ENCODE measurements at places on chromosomes 6 and 20. TPM values are rescaled to one million over a fixed set of nuclear protein-coding genes. Genes with fewer than 3 reads are reported as not detected.

The FOXP4 gene
- 12.2 TPM for total RNA-seq

The EPB41L2 gene
- 75.7 TPM for total RNA-seq

The HTR1E gene
- total RNA-seq, result not detected

The CYB5R4 gene
- total RNA-seq, result 14.9 TPM

The STMND1 gene
- not detected for total RNA-seq

The BPIFB4 gene
- not detected for total RNA-seq

The POU3F2 gene
- not detected for total RNA-seq

DNA sequence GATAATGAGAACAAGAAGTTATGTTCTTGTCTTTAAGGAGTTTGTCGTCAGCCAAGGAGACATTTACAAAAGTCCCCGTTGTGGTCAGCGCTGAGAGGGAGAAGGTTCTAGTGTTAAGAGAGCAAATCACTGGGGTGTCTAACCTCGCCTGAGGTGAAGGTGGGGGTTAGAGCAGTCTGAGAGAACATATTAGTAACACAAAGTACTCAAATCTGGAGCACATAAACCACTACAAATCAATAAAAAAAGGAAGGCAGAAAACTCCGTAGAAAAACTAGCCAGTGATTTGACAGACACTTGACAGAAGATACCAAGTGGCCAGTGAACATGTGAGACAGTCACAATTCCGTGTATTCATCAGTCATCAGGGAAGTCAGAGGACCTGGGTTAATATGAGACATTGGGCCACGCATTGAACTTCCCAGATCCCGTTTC, 45.4 kb downstream of the CDS2 start:
- DNase-seq, result no peak

DNA sequence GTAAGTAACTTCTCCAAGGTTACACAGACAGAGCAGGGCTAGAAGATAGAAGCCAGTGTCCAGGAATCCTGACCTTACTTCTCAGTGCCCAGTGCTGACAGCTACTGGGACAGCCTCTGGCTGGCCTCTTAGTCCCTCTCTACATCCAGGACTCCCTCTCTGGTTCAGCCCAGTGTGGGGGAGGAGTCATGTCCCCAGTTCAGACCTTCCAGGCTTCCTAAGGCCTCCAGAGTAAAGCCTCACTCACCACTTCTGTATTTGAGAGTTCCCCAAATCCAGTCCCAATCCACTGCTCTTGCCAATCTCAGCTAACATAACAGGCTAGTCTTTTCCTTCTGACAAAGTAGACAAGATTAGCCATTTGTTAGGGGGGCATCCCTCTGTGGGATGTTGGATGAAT, 36.9 kb upstream of the EPB41L1 start:
- no peak for DNase-seq

DNA sequence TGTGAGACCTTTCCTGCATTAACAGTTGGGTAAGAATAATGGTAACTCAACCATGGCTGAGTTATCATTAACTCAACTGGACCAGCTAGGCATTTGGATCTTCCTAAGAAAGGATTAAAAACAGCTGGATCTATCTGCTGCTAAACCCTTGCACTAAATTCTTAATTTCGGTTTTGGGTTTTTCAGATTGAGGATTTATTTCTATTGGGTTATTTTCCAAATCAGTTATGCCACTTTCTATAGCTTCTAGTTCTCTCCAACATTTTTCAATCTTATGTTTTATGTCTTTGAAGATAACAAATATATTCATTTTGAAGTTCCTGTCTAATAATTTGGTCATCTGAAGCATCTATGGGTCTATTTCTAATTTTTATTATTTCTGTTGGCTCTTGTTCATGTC, 92.5 kb downstream of the KIF13A start:
- no peak for DNase-seq

GRCh38 chr20:1961374-1961773, 32.5 kb downstream of the PDYN start:
- no peak for DNase-seq

GRCh38 chr6:97632341-97632740, 349.3 kb upstream of the MMS22L start:
- no peak for DNase-seq

DNA sequence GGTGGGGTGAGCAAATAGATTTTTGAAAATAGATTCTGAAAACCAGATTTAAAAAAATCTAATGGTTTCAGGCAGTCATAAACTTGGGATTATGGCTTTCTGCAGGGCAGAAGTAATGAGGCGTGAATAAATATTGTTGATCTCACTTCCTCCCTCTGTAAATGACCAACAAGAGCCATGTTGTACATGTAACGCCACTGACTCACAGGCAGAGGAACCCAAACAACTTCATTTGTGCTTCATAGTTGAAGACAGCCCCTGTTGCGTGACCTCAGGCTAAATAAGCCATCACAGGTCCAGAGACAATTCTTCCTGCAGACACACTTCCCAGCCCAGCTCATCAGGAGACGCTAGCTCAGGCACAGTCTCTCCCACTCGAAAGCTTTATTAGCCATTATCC, 59.1 kb upstream of the F13A1 start:
- DNase-seq, result no peak

DNA sequence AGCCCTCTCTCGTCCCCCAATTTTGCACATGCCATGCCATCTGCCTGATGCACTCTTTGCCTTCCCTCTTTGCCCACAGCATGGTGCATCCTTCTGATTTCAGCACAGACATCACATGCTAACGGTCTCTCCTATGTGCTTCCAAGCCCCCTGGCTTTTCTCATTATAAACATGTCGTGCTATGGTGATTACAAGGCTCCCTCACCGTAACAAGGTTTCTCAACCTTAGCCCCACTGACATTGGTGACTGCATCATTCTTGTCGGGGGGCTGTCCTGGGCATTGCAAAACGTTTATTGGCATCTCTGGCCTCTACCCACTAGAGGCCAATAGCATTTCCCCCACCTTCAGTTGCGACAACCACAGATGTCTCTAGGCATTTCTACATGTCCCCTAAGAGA, 187.2 kb downstream of the TFAP2C start:
- DNase-seq, result no peak

DNA sequence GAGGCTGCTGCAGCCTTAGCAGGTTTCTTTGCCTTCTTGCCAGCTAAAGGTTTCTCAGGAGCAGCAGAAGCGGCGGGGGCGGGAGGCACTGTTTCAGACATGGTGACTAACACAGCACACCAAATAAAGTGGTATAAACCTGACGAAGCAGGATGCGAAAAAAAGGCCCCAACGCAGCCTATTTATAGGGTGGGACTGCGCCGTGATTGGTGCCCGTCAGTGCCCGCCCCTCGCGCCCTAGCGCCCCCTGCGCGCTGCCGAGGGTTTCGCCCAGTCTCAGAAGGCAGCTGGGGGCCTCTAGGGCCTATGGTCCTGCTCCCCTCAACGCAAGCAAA, 55.0 kb downstream of the TRIM38 start:
- peak; percentile 66 for DNase-seq

DNA sequence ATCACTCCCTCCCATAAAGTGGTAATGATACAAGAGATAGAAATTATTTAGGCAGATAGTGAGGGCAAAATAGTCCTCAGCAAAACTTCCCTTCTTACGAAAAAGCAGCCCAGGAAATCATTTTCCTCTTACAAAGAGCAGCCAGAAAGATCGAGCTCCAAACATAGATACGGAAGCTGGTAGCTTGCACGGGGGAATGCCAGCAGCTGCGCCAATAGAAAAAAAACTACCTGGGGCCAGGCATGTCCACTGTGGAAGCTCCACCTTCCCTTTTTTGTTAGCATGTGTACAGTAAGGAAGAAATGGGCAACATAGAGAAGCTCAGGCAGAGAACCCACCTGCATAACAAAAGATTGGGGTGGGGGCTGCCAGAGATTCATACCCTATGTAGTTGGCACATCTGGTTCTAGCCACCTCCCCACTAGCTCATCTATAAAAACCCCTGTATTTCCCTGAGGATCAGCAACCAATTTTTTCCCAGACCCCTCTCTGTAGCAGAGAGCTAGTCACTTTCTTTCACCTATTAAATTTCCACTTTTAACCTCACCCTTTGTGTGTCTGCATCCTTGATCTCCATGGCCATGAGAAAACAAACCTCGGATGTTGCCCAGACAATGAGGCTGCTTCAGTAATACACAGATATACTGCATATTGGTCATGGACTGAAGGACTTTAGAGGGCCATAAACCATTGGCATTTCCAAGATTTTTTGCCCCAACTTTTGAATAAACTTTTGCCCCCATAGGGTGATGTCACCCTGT, 52.1 kb downstream of the SOD2 start:
- DNase-seq, result no peak

- DNase-seq, result peak; percentile 60
Observed at GRCh38 chr6:42428326-42429041, 23.2 kb downstream of the TRERF1 start.

- no peak for DNase-seq
Observed at GRCh38 chr6:64233746-64234145, 598.1 kb downstream of the PHF3 start.

DNA sequence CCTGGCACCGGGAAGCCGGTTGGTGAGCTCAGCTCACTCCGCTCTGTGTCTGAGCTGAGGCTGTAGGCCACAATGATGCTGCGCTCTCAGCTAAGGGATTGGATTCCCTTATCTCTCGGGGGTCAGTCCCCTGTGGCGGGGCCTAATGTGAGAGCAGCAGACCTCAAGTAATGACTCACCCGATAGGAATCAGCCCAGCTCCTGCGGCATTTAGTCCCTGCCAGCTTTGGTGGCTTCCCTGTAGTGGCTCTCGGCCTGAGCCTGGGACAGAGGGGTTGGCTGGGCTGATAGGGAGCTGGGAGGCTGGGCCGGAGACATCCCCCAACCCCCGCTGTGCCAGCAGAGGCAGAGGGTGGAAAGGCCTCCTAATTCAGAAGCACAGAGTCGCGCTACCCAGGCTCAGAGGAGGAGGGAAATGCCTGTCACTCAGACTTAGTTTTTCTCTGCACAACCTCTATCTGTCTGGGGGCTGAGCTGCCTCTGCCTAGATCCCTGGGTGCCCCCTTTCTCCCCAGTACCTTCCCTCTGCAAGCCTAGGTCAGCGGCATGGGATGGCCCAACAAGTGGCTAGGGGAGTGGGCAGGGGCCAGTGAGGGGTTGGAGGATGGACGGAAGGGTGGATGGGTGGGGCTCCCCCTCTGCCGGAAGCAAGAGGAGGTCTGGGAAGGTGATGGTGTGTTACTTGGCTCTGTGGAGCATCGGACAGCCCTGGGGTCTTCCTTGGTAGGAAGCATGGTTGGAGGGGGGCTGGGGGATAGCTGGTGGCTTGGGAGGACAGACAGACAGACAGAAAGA, 92.2 kb downstream of the CDH22 start:
- peak; percentile 17 for DNase-seq

- DNase-seq, result peak; percentile 82
Observed at GRCh38 chr20:17806739-17807441, 107.1 kb downstream of the BANF2 start.

DNA sequence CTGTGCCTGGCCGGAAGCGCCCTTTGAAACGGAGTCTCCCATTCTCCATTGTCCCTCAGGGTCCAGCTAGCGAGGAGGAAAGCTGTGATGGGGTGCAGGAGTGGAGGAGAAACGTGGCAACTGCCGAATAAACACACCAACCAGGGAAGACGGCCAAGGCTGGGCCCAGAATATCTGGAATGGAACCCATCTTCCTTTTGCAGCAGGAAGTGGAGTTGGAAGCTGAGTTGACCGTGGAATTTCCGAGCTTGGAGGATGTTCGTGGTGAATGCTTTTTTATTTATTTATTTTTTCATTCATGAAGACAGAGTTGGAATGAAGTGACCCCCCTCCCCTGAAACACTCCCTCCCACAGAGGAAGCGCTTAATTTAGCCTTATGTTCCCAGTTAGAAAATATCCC, 105.6 kb upstream of the RNF24 start:
- no peak for DNase-seq

- no peak for DNase-seq
Observed at GRCh38 chr20:25090492-25091429, 8.8 kb upstream of the VSX1 start.

Data from psoas muscle (tissue), 8 donors.